SK-N-SH (cell line): ENCODE measurements at places on chromosomes 7 and 10. TPM values are rescaled to one million over a fixed set of nuclear protein-coding genes. Genes with fewer than 3 reads are reported as not detected.

Gene FAM13C
- polyA plus RNA-seq, result 7.0 and 7.6 TPM in 2 replicates

Gene NRCAM
- 1.1 and 5.1 TPM in 2 replicates for polyA plus RNA-seq

Gene ANKRD1
- 41.7 and 72.8 TPM in 2 replicates for polyA plus RNA-seq

Gene CYP3A7
- not detected in 2 replicates for polyA plus RNA-seq

Gene HERC4
- polyA plus RNA-seq, result 16.2 and 24.3 TPM in 2 replicates

Gene ATRNL1
- polyA plus RNA-seq, result 0.44 and 0.67 TPM in 2 replicates

Gene AZGP1
- 0.15 TPM in 1 of 2 replicates, not detected in the other for polyA plus RNA-seq

Gene PPP1R3C
- 9.0 and 11.5 TPM in 2 replicates for polyA plus RNA-seq

Gene CAV1
- polyA plus RNA-seq, result 968 and 1,061 TPM in 2 replicates

Gene SP8
- polyA plus RNA-seq, result not detected in 2 replicates

Gene ABLIM1
- polyA plus RNA-seq, result 16.1 and 24.9 TPM in 2 replicates

Gene PLEKHS1
- polyA plus RNA-seq, result not detected in 2 replicates

Gene AGAP4
- 17.6 and 21.9 TPM in 2 replicates for polyA plus RNA-seq

DNA sequence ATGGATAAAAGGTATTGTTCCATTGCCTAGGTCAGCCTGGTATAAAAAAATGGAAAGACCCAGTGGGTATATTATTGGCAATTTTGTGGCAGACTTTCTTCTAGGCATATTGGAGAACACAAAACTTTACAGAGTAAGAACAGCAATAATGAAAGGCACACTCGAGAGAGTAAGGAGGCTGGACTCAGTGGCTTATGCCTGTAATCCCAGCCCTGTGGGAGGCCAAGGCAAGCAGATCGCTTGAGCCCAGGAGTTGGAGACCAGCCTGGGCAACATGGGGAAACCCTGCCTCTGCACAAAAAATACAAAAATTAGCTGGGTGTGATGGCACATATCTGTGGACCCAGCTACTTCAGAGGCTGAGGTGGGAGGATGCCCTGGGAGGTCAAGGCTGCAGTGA lies 158.2 kb downstream of the FAM107B start:
- no peaks in the 10 kb centered on the region for H3K36me3 ChIP-seq
- no peak overlapping the region for H3K27ac ChIP-seq
- H3K4me3 ChIP-seq, result no peak overlapping the region
- no peak for DNase-seq

- no peak overlapping the region for H3K27ac ChIP-seq
- H3K36me3 ChIP-seq, result no peaks in the 10 kb centered on the region
- no peak for DNase-seq
- no peak overlapping the region for H3K4me3 ChIP-seq
These were observed 172.6 kb upstream of the SP8 start for GRCh38 chr7:20959281-20959680.

GRCh38 chr7:150931199-150931869 lies 46.8 kb downstream of the KCNH2 start:
- H3K27ac ChIP-seq, result no peak overlapping the region
- DNase-seq, result peak; percentile 83
- no peaks in the 10 kb centered on the region for H3K36me3 ChIP-seq
- H3K27me3 ChIP-seq, result peaks cover 27% of the 10 kb centered on the region; the same call in 1 of the 2 replicates

- no peak overlapping the region for H3K27ac ChIP-seq
- no peaks in the 10 kb centered on the region for H3K27me3 ChIP-seq
- no peaks in the 10 kb centered on the region for H3K4me1 ChIP-seq
- no peak overlapping the region for H3K4me3 ChIP-seq
These were observed 6.8 kb upstream of the CSTF2T start for GRCh38 chr10:51706225-51706624.

GRCh38 chr10:71767420-71768035 lies 5.8 kb downstream of the VSIR start:
- peaks cover 18% of the 10 kb centered on the region for H3K4me1 ChIP-seq
- no peaks in the 10 kb centered on the region for H3K27me3 ChIP-seq
- peak overlapping the region; percentile 46 for H3K27ac ChIP-seq
- DNase-seq, result no peak
- no peaks in the 10 kb centered on the region for H3K36me3 ChIP-seq

GRCh38 chr10:35184527-35185171 lies 58.0 kb downstream of the CREM start:
- no peak overlapping the region for H3K27ac ChIP-seq
- no peak overlapping the region for H3K4me3 ChIP-seq
- no peaks in the 10 kb centered on the region for H3K27me3 ChIP-seq
- H3K4me1 ChIP-seq, result no peaks in the 10 kb centered on the region
- H3K36me3 ChIP-seq, result peaks cover 4% of the 10 kb centered on the region
- no peak for DNase-seq

DNA sequence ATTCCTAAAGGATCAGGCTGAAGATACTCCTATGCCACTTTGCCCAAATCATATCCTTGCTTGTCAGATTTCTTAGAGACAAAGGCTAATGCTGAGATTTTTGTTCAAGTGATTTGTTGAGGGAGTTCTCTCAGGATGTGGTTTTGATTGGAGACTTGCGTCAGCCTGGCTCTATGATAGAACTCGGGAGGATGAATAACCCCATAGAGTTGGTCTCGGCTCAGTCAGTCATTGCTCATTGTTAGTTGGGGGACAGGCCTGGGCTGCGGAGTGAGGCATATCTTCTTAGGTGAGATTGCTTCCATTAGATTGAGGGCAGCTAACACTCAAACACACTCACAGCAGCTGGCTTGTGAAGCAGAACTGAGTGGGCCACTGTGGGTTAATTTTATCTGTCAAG lies 203.4 kb downstream of the KIF20B start:
- no peak overlapping the region for H3K4me3 ChIP-seq
- no peaks in the 10 kb centered on the region for H3K27me3 ChIP-seq
- no peaks in the 10 kb centered on the region for H3K4me1 ChIP-seq
- H3K27ac ChIP-seq, result no peak overlapping the region
- DNase-seq, result no peak

- H3K4me3 ChIP-seq, result no peak overlapping the region
- H3K27ac ChIP-seq, result no peak overlapping the region
- no peak for DNase-seq
- no peaks in the 10 kb centered on the region for H3K27me3 ChIP-seq
- no peaks in the 10 kb centered on the region for H3K36me3 ChIP-seq
These were observed 171.0 kb downstream of the TRIL start for GRCh38 chr7:28787106-28787505.

DNA sequence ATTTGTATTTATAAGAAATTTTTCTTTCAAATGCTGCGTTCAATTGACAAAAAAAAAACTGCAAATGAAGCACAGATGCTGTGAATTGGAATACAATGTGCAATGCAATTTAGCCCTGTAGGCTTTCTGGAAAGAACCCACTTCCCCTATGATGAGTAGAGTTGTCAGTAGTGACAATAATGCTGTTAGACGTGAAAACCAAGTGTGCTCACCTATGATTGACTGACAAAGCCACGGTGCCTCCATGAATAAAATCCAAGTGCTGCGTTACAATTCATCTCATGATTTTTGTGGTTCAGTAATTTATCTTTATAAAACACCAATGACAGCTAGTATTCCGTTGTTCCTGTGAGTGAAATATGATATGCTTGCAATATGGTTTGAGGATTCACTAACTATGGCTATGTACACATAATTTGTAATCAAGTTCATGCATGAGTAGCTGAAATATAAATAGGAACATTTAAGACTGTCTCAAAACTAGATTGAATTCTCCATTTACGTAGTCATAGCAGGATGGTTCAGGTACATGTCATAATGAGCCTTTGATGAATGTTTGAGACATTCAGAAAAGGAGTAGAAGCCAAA lies 1160.3 kb downstream of the CNTNAP2 start:
- H3K36me3 ChIP-seq, result no peaks in the 10 kb centered on the region
- H3K27ac ChIP-seq, result no peak overlapping the region
- DNase-seq, result no peak
- no peaks in the 10 kb centered on the region for H3K27me3 ChIP-seq

GRCh38 chr7:39952374-39952773 lies 2.3 kb downstream of the CDK13 start:
- H3K27ac ChIP-seq, result peak overlapping the region; percentile 97
- H3K36me3 ChIP-seq, result peaks cover 22% of the 10 kb centered on the region
- peaks cover 24% of the 10 kb centered on the region for H3K4me1 ChIP-seq
- DNase-seq, result no peak

DNA sequence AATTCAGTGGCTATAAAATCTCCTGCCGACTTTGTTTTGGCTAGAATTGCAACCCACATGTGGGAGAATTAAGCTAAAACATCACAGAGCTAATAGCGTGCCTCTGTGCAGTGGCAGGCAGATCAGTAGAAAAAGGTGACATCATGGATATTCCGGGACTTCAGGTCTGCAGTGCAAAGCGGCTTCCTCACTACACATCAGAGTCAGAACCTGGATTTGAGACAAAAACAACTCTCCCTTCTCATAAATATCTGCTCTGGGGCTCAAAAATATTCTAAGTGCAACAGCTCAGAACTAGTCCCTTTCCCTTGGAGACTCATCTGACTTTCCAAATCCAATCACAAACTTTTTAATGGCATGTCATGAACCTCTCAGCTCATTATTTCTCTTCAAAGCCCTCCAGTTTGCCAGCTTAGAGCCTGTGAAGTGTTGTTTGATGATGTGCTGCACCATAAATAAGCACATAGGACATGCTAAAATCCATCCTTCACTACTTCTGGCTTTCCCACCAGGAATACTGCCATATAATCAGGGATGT lies 337.1 kb downstream of the RNLS start:
- H3K27ac ChIP-seq, result peak overlapping the region; percentile 99
- no peak for DNase-seq
- peaks cover 31% of the 10 kb centered on the region for H3K4me1 ChIP-seq
- no peaks in the 10 kb centered on the region for H3K27me3 ChIP-seq
- H3K4me3 ChIP-seq, result no peak overlapping the region
- no peaks in the 10 kb centered on the region for H3K36me3 ChIP-seq

- peaks cover 18% of the 10 kb centered on the region; the same call in 1 of the 2 replicates for H3K4me1 ChIP-seq
- peaks cover 21% of the 10 kb centered on the region for H3K36me3 ChIP-seq
- no peak for DNase-seq
- peak overlapping the region; percentile 98 for H3K4me3 ChIP-seq
- no peaks in the 10 kb centered on the region for H3K27me3 ChIP-seq
- peak overlapping the region; percentile 96; the same call in 1 of the 2 replicates for H3K27ac ChIP-seq
These were observed 3.0 kb downstream of the GDI2 start for GRCh38 chr10:5810225-5810624.

GRCh38 chr10:35375091-35375765 lies 38.9 kb downstream of the CCNY start:
- DNase-seq, result no peak
- no peaks in the 10 kb centered on the region for H3K27me3 ChIP-seq
- H3K36me3 ChIP-seq, result no peaks in the 10 kb centered on the region
- no peak overlapping the region for H3K27ac ChIP-seq
- H3K4me3 ChIP-seq, result no peak overlapping the region

DNA sequence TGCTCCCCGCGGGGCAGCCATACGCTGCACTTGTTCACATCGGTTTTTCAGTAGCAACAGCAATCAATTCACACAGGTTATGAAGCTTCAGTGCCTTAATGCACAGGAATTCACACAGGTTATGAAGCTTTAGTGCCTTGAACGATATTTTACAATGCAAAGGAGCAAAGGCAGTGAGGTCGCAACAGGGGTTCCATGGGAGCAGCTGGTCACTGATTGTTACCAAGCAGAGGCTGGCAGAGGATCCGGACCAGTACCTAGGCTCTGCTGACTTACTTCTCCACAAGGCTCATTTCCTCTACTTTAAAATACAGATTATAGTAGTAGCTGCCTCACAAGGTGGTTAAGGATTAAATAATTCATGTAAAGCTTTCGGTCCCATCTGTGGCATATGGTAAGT lies 95.2 kb upstream of the ODAD2 start:
- no peaks in the 10 kb centered on the region for H3K36me3 ChIP-seq
- no peak overlapping the region for H3K4me3 ChIP-seq
- no peak overlapping the region for H3K27ac ChIP-seq

- no peak overlapping the region for H3K4me3 ChIP-seq
- no peak for DNase-seq
- peaks cover 26% of the 10 kb centered on the region for H3K4me1 ChIP-seq
- peaks cover 4% of the 10 kb centered on the region for H3K36me3 ChIP-seq
- no peaks in the 10 kb centered on the region for H3K27me3 ChIP-seq
- H3K27ac ChIP-seq, result no peak overlapping the region
These were observed 79.6 kb downstream of the LANCL2 start for GRCh38 chr7:55444786-55445185.

GRCh38 chr10:69033256-69033655 lies 44.7 kb downstream of the KIFBP start:
- H3K27me3 ChIP-seq, result no peaks in the 10 kb centered on the region
- no peak overlapping the region for H3K27ac ChIP-seq
- H3K4me1 ChIP-seq, result no peaks in the 10 kb centered on the region
- H3K4me3 ChIP-seq, result no peak overlapping the region
- H3K36me3 ChIP-seq, result no peaks in the 10 kb centered on the region

DNA sequence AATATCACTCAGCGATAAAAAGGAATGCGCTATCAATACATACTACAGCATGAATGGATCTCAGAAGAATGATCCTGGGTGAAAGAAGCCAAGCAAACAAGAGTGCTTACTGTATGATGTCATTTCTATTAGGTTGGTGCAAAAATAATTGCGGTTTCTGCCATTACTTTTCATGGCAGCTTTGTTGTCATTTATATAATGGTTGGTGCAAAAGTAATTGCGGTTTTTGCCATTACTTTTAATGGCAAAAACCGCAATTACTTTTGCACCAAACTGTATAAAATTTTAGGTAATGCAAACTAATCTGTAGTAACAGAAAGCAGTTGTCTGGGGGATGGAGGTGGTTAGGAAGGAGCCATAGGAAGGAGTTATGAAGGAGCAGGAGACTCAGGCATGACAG lies 318.3 kb upstream of the ZMIZ1 start:
- H3K27me3 ChIP-seq, result no peaks in the 10 kb centered on the region
- H3K27ac ChIP-seq, result no peak overlapping the region
- peaks cover 11% of the 10 kb centered on the region; the same call in 1 of the 2 replicates for H3K4me1 ChIP-seq
- no peak for DNase-seq

DNA sequence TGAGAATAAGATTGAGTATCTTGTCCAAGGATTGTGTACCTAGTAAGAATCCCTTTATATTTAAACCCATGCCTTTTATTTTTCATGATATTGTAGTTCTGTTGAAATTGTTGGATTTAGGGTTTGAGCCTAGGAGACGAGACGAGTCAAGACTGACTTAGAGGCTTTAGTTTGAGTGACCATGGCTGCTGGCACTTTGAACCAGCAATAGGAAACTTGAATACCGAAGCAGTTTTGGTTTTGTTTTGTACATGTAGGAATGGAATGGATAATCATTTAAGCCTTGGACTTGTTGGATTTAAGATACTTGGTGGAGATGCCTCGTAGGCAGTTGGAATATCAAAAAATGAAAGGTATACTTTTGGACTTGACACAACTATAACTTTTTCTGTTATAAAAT lies 229.0 kb downstream of the BICC1 start:
- H3K36me3 ChIP-seq, result no peaks in the 10 kb centered on the region
- H3K4me3 ChIP-seq, result no peak overlapping the region
- H3K4me1 ChIP-seq, result peaks cover 5% of the 10 kb centered on the region; the same call in 1 of the 2 replicates
- DNase-seq, result no peak
- H3K27ac ChIP-seq, result no peak overlapping the region

GRCh38 chr7:91634485-91635177 lies 245.9 kb downstream of the MTERF1 start:
- H3K27me3 ChIP-seq, result no peaks in the 10 kb centered on the region
- H3K27ac ChIP-seq, result no peak overlapping the region
- H3K4me3 ChIP-seq, result no peak overlapping the region
- DNase-seq, result no peak
- peaks cover 3% of the 10 kb centered on the region; the same call in 1 of the 2 replicates for H3K4me1 ChIP-seq
- no peaks in the 10 kb centered on the region for H3K36me3 ChIP-seq

- no peaks in the 10 kb centered on the region for H3K4me1 ChIP-seq
- no peaks in the 10 kb centered on the region for H3K36me3 ChIP-seq
- no peak overlapping the region for H3K27ac ChIP-seq
- H3K27me3 ChIP-seq, result no peaks in the 10 kb centered on the region
- H3K4me3 ChIP-seq, result no peak overlapping the region
These were observed 614.2 kb upstream of the ADARB2 start for GRCh38 chr10:2351566-2351965.

GRCh38 chr7:140484951-140485499 lies 5.7 kb upstream of the MKRN1 start:
- no peak overlapping the region for H3K27ac ChIP-seq
- no peaks in the 10 kb centered on the region for H3K4me1 ChIP-seq
- DNase-seq, result no peak
- peaks cover 8% of the 10 kb centered on the region; the same call in 1 of the 2 replicates for H3K27me3 ChIP-seq
- no peak overlapping the region for H3K4me3 ChIP-seq
